HFFc6 (cell line): ENCODE measurements at places on chromosomes 2 and 18. TPM values are rescaled to one million over a fixed set of nuclear protein-coding genes. Genes with fewer than 3 reads are reported as not detected.

Gene RAX
- total RNA-seq, result not detected in 3 replicates

GRCh38 chr2:230829959-230830358, 34.8 kb upstream of the ITM2C start:
- DNase-seq, result no peak

DNA sequence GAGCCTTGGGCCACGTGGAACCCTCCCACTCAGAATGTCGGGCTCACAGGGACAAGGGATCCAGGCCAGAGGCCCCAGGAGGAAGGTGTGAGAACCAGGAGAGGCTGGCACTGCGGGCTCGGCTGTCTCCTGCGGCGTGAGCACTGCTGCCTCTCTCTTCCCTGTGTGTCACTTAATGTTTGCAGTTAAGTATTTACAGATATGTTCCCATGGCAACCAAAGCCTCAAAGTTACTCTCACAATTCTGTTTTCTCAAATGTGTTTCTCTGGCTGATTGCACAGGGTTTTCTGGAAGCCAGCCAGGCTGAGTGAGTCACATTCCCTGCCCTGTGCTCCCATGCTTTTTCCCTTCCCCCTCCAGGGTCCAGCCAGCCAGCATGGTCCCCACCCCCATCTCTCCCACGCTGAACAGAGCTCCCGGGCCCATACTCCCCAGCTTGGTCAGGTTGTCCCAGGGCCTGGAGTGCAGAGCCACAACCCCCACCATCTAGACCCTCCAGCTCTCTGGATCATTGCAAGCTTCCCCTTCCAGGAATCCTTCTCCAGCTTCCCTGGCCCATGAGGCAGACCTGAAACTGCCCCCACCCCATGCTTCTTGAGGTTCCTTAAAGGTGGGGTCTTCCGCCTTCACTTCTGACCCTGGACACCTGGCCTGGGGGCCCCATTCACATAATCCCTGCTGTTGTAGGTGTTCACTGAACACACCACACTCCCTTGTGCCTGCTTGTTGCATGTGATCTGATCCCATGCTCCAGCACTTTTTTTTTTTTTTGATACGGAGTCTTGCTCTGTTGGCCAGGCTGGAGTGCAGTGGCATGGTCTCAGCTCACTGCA, 265.9 kb downstream of the CELF4 start:
- DNase-seq, result peak; percentile 96

- DNase-seq, result no peak
These were observed 836.7 kb downstream of the CBLN2 start for GRCh38 chr18:71707400-71707799.

DNA sequence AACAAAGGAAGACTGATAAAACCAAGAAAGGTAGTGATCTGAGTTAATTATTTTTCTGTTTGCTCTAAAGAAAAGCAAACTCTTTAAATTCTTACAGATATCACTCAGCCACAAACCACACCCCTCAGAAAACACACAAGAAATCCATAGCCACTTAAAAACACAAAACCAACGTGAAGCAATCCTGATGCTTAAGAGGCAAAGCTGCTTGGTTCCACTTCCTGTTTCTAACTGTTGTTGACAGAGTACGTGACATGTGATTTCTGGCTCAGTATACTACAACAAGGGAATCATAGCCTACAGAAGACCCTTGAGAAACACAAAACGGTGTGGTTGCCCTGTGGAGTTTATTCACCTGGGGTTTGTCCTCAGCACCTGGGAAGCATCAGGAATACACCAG, 240.9 kb upstream of the APCDD1 start:
- no peak for DNase-seq

GRCh38 chr2:69565431-69565839, 78.1 kb downstream of the AAK1 start:
- DNase-seq, result peak; percentile 29

DNA sequence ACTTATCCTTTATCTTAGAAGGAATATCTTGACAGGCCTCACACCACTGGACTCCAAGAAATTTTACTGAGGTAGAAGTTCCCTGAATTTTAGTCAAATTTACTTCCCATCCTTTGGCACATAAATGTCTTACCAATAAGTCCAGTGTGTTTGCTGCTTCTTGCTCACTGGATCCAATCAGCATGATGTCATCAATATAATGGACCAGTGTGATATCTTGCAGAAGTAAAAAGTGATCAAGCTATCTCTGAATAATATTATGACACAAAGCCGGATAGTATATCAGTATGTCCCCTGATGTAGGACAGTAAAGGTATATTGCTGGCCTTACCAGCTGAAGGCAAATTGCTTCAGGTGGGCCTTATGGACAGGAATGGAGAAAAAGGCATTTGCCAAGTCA, 6.9 kb upstream of the GYPC start:
- DNase-seq, result no peak
